ENCODE measurements at places on chromosomes 2 and 18.

- peak; percentile 41 for ATAC-seq
Measured at GRCh38 chr2:210460322-210461227, 16.0 kb downstream of the LANCL1 start.

GRCh38 chr2:124804014-124804940, 779.2 kb downstream of the CNTNAP5 start:
- ATAC-seq: no peak

- no peak for ATAC-seq
Measured at GRCh38 chr18:48733643-48734253, 194.9 kb downstream of the CTIF start.

GRCh38 chr18:62857263-62857976, 142.1 kb downstream of the PHLPP1 start:
- no peak for ATAC-seq

GRCh38 chr2:153474876-153475435, 3.6 kb downstream of the RPRM start:
- ATAC-seq: no peak

DNA sequence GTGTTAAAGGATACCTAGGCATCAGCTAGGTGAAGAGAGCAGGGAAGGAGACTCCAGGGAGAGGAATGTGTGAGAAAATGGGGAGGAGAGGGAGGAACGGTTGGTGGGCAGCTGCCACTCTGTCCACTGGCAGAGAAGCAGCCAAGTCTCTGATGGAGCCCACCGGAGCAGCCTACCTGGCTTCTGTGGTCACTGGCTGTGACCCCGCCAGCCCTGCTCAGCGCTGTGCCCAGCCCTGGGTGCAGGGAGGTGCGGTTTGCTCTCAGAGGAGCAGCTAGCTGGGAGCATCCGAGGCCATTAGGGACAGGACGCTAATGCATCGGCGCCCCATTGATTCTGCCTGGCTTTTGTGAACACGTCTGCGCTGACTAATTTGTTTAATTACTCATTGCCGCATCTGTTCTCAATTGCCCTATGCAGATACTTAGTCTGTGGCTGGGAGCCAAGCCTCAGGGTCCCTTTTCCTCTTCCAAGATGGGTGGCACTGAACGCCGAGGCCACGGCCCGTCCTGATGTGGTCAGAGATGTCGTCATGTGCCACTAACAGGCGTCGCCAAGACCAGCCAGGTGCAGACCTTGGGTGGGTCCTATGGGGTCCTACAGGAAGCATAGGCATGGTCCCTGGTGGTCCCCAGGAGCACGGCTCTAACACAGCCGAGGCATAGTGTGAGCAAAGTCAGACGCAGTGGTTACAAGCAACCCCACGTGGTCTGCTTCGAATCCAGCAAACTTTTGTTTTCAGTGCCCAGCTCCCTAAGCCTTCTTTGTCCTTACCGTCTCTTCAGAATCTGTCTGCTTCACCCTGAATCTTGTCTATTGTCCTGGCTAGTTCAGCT, 82.0 kb downstream of the RRM2 start:
- peak; percentile 31 for ATAC-seq

DNA sequence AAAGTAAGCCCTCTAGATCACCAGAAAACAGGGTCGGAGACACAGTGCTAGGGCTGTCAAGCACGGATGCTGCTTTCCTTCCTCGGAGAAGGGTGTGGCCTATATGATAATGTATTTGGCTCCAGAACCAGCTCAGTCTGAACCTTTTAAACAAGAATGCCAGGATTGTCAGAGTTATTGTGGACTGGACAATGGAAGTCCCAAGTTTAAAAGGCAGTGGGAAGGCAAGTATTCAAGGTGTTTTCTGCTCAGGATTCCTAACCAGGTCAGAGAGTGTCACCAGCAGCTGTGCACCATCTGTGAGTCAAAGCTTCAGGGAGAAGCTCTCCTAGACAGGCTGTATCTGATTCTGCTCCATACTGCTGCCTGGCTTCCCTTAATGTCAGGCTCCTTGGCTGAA, 94.8 kb downstream of the SPOPL start:
- no peak for ATAC-seq

- no peak for ATAC-seq
Measured at GRCh38 chr2:192437653-192438052, 242.9 kb upstream of the TMEFF2 start.

DNA sequence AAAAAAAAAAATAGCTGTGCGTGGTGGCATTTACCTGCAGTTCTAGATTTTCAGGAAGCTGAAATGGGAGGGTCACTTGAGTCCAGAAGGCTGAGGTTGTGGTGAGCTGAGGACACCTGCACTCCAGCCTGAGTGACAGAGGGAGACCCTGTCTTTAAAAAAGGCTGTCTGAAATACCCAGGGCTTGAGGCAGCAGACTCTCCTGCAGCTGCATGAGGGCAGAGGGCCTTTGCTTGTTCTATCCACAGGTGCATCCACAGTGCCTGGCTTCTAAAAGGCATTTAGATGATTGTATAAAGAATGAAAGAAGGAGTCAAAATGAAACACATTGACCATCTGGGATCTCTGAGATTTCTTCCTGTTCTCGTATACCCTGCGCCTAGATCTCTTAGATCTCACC, 152.9 kb downstream of the MGAT5 start:
- ATAC-seq: no peak

DNA sequence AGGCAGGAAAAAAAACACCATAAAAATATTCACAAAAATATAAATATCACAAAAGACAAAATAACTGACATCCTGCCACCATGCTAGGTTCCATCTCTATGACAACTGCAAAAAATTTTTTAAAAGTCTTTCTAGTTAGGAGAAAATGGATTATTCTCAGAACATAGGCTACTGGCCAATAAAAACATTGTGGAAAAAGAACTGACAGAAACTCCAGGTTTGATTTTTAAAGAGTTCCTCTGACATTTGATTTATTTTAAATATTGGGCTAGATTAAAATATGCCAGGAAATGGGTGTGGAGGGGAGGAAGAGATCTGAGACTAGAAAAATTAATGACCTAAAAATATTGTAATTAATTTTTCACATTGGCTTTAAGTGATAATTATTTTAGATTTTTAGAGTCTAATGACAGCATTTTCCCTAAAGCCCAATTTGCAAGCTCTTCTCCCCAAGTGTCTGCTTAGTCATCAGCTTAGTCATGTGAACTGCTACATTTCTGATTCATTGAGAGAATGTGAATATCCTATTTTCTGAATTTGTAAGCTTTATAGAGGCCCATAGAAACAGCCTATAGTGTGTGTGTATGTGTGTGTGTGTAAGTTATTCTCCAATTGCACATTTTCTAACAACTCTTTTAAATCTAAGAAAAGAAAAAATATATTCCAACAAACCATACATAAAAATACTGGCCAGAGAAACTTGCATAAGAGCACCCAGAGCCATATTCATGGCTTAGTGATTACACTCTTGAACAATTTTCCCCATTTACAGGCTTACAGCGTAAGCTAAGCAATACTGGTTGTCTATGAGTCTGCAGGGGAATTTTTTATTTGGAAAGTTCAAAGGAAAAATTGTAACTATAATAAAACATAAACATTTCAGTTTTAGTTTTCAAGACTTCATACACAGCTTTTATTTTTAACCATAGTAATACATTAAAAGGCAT, 48.4 kb downstream of the TMEFF2 start:
- no peak for ATAC-seq

GRCh38 chr18:72119082-72119481, 425.1 kb downstream of the CBLN2 start:
- no peak for ATAC-seq

GRCh38 chr18:75694292-75694691, 266.8 kb upstream of the SMIM21 start:
- ATAC-seq: no peak

DNA sequence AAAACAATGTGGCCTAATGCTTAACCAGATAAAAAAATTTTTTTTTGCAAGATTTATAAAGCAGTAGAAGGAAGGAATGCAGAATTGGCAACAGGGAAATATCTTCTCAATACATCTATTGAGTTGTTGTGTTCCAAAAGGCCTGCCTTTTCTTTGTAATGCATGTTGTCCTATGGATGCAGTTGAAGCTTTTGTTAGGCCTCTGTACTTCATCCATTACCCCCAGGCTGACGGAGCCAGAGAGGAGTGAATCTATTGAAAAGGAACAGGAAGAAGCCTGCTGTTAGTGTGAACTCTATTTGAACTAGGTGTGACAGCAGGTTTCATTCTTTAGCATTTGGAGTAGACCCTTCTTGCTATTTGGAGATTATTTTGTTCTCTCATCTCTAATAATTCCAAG, 56.5 kb downstream of the MTX2 start:
- no peak for ATAC-seq

DNA sequence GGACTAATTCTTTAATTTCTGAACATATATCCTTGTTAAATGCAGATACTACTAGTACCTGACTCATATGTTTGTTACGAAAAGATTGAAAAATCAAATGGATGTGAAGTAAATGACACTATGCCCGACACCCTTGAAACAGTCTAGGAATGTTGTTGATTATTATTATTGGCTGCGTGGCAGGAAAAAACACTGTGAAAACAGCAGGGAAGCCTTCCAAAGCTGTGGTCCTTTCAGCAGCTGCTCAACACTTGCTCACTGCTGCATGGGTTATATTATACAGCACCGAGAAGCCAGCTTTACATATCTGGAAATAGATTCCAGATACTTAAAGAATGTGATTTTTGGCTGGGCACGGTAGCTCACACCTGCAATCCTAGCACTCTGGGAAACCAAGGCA, 26.5 kb downstream of the CRYGD start:
- ATAC-seq: no peak

DNA sequence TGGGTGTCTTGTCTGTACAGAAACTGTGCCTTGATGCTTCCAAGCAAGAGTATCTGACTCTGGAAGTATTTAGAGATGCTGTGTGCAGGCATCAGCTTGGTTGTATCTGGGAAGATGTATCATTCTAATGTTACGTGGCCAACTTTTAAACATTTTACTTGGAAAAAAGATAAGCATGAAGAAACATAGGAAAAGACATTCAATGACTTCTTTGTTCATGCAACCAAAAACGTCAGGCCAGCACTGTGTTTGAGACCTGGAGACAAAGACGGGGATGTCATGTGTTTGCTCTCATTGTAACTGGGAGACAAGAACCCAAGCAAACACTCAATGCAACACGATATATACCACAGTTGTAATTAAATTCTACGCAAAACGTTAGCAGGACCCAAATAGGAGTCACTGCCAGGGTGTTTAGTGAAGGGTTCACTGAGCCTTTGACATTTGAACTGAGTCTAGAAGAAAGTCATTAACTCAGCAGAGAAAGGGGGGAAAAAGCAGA, 8.9 kb upstream of the SESTD1 start:
- ATAC-seq: no peak

- ATAC-seq: no peak
Measured at GRCh38 chr2:7555260-7555659, 638.0 kb downstream of the RNF144A start.

GRCh38 chr2:98389251-98389605, 43.0 kb downstream of the CNGA3 start:
- ATAC-seq: no peak

GRCh38 chr2:236676136-236676873, 106.7 kb downstream of the ACKR3 start:
- no peak for ATAC-seq

DNA sequence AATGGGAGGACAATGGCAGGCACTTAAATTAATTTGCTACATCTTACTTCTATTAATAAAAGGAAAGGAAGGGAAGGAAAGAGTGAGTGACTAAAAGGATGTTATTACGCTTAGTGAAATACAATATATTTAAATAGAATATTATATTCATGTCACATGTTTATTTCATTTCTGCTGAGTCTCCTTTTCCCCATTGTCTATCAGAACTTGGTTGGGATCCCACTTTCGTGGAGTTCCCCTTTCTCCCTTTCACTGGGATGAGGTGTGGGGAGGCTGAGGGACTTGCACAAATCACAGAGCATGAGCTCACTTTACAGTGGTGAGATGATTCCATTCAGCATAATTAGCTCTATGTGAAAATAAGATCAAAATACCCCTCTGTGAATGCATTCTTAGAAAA, 730.6 kb downstream of the TSN start:
- ATAC-seq: no peak

- no peak for ATAC-seq
Measured at GRCh38 chr2:56288838-56289580, 105.2 kb downstream of the CCDC85A start.

DNA sequence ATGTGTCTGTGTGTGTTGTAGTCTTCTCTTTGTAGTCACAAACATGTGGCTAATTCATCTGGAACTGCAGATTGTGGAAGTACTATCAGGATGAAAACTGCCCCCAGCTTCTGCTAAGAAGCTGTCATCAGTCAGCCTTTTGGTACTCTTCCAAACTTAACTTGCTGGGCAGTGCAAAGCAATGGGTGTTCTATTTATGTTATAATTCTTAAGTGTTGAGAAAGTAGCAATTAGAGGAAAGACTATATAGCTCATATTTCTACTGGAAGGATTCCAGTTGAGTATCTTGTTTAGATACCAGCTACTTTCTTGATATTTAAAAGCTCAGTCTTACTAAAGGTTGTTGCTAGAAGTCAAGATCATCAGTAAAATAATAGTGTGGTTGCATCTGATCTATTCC, 52.1 kb downstream of the SLC38A11 start:
- ATAC-seq: no peak

DNA sequence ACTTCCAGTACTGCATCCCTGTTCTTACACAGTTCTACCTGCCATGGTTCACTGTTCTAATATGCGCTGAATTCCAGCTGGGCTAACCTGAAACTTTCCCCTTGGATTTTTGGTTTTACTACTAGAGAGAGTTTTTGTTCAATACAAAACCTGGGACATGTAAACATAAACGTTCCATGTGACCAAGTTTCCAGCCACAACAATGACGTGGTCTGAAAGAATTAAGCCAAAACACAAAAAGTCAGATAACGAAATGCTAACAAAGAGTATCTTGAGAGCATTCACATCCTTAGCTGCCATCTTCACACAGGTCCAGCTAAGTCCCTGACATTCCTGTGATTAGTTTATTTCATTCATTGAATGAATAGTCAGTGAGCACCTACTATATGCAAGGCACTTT, 467.0 kb upstream of the PKDCC start:
- no peak for ATAC-seq

- no peak for ATAC-seq
Measured at GRCh38 chr2:1548910-1549673, 135.8 kb downstream of the TPO start.

GRCh38 chr2:103784261-103784660, 1022.4 kb downstream of the TMEM182 start:
- ATAC-seq: no peak

- no peak for ATAC-seq
Measured at GRCh38 chr2:152468899-152469692, 134.1 kb downstream of the FMNL2 start.

GRCh38 chr2:111919365-111919764, 21.0 kb downstream of the MERTK start:
- ATAC-seq: no peak

DNA sequence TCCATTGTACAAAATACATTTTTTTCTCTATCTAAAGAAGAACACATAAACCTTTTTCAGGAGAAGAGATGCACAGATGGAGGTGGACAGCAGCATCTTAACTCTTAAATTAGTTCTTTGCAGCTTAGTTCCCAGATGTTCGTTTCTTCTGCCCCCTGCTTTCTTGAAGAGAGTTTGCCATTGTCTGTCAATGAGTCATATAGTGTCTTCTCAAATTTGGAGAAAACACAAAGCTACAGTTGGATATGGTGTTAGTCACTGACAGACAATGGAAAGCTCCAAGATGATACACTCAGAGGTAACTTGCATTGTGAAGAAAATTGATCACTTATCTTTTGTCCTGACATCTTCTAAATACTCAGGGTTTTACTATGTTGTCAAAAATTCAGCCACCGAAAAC, 48.8 kb upstream of the TMEFF2 start:
- ATAC-seq: no peak
